GF-D8 (cell line): ENCODE measurements at places on chromosomes 6 and 20.

DNA sequence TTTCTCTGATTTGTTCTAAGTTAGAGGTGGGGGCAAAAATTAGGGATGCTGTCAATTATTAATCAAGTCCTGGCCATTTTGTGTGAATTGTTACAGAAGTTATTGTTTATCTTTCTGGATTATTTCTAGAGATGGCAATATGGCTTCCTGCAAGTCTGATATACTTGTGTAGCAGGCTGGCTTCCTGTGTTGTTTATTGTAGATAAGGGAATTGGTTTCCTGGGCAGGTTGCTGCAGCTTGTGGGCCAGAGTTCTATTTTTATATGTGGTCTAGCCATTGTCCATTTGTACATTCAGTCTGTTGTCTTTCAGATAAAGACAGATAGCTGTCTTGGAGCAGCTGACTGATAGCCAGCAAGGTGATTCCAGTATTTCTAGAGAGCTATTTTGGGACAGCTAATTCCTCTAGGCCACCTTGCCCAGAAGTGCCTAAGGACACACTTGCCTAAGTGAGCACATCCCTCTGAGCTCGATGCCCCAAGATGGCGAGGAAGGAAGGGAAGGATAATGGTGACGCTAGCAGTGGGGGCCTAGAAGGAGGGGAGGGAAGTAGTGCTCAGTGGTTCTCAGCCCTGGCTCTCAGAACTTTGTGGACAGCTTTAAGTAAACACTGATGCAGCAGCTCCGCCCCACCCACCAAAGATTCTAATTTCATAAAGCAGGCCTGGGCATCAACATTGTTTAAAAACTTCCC is 25.5 kb downstream of the DDO start:
- peak; percentile 57 for DNase-seq

GRCh38 chr6:21022343-21023107 is 488.3 kb downstream of the CDKAL1 start:
- no peak for DNase-seq

GRCh38 chr6:151624481-151624880 is 130.7 kb downstream of the CCDC170 start:
- no peak for DNase-seq

- no peak for DNase-seq
Observed at GRCh38 chr6:97316978-97317377, 34.0 kb upstream of the MMS22L start.

- DNase-seq = no peak
Observed at GRCh38 chr6:3016473-3017280, 17.0 kb downstream of the NQO2 start.

- DNase-seq = no peak
Observed at GRCh38 chr20:44302026-44302669, 8.9 kb downstream of the FITM2 start.

GRCh38 chr6:54680531-54680930 is 166.0 kb upstream of the FAM83B start:
- no peak for DNase-seq

DNA sequence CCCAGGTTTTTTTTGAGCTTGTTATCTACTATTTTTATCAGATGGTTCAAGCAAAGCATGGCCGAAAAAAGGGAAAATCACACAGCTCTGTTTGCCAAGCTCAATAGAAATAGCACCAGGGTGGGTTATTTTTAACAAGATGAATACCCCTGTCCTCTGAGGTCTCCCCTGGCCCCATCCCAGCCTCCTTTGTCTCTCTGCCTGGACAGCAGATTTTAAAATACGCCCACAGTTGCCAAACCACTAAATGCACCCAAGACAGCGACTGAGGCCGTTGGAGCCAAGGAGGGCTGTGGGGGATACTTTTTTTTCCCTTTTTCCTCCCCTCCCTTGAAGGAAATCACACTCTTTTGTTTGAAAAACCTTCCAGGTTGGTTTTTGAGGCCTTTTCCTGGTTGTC is 106.6 kb downstream of the VEGFA start:
- DNase-seq = no peak

DNA sequence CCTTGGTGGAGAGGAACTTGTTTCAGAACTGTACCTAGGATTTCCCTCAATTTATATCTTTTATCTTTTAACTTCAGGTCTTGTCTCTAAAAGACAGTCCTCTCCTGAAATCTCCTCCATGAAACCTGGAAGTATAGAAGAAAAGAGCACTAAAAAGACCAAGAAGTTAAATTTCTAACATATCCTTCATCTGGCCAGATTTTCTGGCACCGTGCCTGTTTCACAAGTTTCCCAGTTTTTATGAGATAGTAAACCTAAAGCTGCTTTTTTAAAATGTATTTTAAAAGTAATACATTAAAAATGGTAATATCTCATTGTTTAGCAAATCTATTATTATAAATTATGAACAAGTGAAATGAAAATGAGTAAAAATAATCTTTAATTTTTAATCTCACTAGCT is 348.3 kb upstream of the RSPO3 start:
- DNase-seq = no peak

- DNase-seq = no peak
Observed at GRCh38 chr6:166286839-166287271, 21.3 kb downstream of the PRR18 start.

DNA sequence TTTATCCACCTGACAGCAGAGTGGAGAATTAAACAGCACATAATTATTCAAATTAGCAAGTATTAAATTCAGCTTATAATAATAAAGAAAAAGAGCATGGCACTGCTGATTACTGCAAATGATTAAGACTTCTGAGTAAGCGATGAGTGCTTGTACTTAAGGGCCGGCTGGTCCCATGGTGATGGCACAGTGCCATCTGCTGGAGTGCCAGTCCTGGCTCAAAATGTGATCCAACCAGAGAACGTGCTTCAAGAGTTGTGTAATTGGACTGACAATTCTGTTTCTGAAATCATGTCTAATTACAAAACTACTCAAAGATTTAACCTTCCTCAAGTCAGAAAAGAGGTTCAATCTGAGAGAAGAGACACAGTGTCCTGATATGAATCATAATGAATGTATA is 181.6 kb upstream of the RGS17 start:
- DNase-seq = no peak

DNA sequence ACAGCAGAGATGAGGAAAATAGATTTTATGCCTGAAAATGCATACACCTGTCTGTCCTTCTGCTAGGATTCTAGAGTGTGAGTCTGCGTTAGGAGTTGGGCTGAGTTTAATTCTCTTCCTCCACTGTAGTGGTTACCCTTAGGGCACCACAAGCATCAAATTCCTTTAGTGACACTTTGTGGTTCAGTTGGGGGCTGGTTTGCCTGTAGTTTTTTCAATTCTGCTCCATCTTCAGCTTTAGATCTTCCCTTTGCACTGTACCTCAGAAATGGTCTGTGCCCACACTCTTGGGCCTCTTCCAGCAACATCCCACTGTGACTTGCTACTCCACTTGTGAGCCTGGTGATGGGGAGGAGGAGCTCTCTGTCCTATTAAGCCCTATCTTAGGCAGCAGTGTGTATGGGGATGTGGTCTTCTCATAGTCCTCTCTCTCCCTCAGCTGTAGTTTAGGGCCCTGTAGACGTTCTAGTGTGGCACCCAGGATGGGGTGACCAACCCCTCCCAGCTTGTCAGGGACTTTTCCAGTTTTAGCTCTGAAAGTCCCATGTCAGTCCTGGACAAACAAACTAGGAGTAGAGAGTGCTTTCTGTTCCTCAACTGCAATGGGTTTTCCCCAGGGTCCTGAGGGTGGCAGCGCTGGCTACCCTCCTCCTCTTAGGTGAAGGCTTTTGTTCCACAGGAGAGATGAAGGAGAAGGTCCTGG is 19.7 kb upstream of the OGFRL1 start:
- no peak for DNase-seq

DNA sequence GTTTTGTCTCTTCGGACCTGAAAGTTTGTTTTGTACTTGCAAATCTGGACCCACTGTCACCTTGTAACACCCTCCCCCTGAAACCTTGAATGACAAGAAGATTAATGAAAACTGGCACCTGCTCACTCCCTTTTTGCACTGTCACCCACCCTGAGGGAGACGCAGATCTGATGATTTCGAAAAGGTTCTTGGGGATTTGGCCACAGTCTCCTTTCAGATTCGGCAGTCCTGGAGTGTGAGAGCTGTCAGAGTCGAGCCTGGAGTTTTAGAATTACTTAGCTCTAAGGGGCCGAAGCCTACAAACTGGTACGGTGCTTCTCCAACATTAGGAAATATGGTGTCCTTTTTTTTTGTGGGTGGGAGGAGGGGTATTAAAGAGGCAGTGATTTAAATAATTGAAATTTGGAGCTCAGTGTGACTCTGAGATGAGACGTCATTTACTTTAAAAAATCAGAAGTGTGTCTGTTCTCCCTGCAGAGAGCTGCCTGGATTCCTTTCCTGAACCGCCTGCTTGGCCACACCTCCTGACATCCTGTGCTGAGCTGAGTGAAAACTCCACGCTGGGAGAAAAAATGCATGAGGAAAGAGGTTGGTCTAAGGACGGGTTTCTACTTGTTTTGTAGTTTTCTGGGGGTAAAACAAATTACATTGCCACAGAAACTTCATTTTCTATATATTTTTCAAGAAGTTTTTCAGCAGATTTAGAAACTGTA is 447.0 kb upstream of the CDH4 start:
- DNase-seq = no peak
